Kidney capillary endothelial cell (primary cell): ENCODE measurements at places on chromosomes 6 and 20.
A peak's percentile ranks its signal among the peaks of the same experiment; 100 is the strongest.

- no peak for DNase-seq
Measured at GRCh38 chr6:106318851-106319250, 6.7 kb downstream of the ATG5 start.

- DNase-seq: peak; percentile 52
Measured at GRCh38 chr6:73710470-73710869, 14.5 kb downstream of the CD109 start.

DNA sequence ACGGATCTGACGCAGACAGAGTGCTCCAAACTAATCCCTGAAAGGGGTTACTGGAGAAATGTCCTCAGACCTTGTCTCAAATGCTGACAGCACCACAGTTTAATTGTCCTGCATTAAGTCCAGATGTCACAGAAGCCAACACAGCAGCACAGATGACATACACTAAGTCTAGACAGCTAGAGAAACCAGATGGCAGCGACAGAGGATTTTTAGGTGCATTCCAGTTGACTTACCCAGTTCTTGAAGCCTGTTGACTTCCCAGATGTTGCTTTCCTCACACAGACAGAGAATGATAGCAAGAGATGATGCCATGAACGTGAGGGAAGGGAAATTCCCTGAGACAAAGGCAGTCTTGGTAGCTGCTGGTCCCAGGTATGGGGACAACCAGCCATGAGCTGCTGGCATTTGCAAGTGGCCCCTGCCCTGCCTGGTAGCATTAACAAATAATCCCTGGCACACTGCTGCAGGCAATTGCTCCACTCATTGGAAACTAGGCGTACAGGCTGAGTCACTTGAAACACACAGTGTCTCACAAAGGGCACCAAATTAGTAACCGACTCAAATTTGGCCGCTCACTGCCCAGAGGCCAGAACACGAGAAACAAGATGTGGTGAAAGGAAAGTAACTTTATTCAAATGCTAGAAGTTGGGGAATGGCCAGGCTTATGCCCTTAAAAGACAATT is 52.2 kb downstream of the ADGB start:
- DNase-seq: no peak

- DNase-seq: no peak
Measured at GRCh38 chr6:42010185-42010891, 40.0 kb upstream of the TAF8 start.
